Stimulated activated CD8-positive, alpha-beta memory T cell treated with anti-CD3 and anti-CD28 coated beads, Interleukin-4, amount 100 ng/mL, for 4 hours (primary cell): ENCODE measurements at places on chromosomes 7 and 10.

DNA sequence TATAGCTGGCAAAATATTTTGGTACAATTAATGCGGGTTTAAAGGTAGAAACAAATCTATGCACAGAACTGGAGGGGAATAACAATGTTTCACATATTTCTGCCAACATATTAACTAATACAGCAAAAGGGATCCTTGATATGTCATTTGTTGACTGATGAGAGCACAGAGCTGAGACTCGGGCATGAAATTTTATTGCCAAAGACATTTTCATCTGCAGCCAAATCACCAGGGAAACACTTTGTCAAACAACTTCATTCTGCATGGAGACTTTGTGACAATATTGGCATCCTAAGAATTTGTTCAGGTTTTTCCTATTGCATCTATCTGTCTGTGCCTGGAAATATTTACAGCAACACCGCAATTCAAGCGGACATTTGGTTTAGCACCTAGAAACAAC lies 117.8 kb upstream of the C1QL3 start:
- DNase-seq, result no peak

DNA sequence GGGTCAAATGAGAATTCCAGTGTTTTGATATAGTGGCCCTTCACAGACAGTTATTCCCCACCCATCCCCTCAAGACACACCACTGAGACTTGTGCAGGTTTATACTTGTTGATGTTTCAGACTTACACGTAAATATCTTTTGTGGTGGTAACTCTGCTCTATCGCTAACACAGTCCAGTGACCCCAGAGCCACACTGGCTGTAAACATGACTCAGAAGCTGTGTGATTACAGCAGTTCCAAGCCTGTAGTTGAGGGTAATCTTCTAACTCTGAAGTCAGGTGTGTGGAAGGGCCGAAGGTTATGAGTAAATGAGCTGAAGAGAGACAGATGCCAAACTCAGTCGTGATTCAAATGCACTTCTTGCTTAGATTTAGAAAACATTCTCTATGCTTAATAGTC lies 19.4 kb downstream of the NOBOX start:
- no peak for DNase-seq

- no peak for DNase-seq
Observed at GRCh38 chr10:48804740-48805182, 120.1 kb downstream of the WDFY4 start.

- no peak for DNase-seq
Observed at GRCh38 chr10:116521424-116522290, 24.1 kb upstream of the PNLIP start.

- DNase-seq, result no peak
Observed at GRCh38 chr7:26393818-26394217, 102.2 kb downstream of the SNX10 start.

- DNase-seq, result no peak
Observed at GRCh38 chr7:92612501-92612900, 22.3 kb upstream of the FAM133B start.

- DNase-seq, result no peak
Observed at GRCh38 chr7:28550580-28551186, 138.4 kb downstream of the CREB5 start.

- no peak for DNase-seq
Observed at GRCh38 chr7:136009488-136010079, 32.4 kb upstream of the MTPN start.

DNA sequence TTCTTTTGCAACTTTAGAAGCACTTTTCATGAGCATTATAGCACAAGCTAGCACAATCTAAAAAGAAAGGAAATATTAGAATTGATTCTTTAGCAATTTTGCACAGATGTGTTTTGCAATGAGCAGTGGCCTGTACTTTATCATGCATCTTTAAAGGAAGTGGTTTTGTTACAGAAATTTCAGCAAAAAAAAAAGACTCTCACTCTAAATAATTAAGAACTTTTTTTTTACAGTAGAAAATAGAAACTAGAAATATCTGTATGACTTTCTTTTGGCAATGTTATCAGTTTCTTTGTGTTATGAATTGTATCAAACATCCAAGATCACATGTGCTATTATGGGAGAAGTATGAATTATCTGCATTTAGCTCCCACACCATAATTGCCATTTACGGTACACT lies 195.7 kb upstream of the KLF6 start:
- no peak for DNase-seq

GRCh38 chr10:124677749-124678556 lies 66.2 kb downstream of the FAM53B start:
- DNase-seq, result no peak

GRCh38 chr7:138478499-138478908 lies 18.4 kb downstream of the TRIM24 start:
- DNase-seq, result no peak

DNA sequence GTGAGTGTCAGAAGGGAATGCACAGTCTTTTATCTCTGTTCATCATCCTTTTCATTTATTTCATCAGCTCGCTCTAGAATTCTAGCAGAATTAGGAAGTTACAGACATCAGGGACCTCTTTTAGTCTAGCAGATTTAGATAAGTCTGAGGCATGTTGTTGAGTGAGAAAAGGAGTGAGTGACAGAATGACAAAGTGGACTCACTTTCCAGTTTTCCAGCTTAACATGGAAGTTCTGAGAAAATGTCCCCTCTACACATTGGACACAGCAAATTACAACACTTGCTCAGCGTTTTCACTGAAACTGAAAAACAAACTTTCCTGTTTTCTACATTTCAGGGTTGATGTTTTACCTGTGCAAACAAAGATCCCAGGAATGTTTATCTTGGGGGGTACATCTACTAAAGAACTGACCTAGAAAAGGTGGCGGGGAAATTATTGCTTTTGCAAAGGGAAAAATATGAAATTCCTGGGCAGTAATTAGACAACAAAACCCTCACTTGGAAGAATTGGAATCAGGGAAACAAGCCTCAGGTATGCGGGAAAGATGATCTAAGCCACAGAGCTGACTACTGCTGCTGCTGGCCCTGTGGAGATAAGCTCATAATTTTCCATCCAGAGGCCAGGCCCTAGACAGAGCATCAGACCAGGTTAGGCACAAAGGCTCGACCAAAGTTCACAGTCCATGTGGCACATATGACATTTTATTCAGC lies 14.6 kb upstream of the CYP3A5 start:
- DNase-seq, result no peak

DNA sequence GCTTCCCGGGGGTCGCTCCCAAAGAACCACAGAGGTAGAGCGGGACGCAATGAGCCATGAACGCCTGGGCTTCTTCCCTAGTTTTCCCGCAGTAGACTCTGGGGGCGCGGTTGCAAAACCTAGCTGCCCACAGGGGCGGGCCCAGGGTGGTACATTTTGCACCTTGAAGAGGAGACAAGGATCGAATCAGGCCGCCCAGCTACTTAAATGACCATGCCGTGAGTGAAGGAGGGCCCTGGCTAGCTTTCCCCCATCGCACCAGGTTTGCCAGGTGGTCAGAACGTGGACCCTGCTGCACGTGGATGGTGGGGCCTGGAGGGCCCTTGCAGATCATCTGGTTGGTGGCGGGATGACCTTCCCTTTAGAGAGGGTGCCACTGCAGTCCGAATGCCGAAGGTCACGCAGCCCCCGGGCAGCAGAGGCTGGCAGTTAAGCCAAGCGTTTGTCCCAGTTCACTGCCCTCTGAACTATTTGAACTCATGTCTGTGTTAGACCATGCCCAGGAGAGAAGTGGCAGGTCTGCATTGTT lies 604 bp upstream of the SHTN1 start:
- DNase-seq, result no peak

- no peak for DNase-seq
Observed at GRCh38 chr7:81029511-81029910, 110.7 kb upstream of the SEMA3C start.
